Cortex of kidney (tissue), 1 donor: ENCODE measurements at places on chromosomes 4 and X.

DNA sequence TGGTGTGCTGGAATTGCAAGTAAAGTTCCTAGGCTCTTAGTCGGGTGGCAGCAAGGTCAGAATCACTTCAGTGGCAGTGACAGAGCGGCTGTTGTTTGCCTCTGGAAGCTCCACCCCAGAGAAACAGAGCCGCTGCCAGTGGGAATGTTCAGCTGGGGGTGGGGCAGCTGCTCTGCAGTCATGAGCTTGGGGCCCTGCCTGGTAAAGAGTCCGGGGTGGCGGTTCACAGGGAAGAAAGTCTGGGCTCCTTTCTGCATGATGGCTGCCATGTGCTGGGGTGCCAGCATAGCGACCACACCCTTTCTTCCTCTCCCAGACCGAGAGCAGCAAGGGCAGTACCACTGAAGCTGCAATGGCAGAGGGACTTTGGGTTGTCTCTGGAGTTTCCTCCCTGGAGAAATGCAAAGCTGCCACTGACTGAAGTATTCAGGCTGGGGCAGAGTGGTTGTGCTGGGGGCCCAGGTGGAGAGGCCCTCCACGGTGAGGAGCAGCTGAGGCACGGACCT is 108.8 kb upstream of the CENPE start:
- DNase-seq, result no peak

GRCh38 chr4:123939621-123940020 is 543.0 kb downstream of the SPRY1 start:
- no peak for DNase-seq

DNA sequence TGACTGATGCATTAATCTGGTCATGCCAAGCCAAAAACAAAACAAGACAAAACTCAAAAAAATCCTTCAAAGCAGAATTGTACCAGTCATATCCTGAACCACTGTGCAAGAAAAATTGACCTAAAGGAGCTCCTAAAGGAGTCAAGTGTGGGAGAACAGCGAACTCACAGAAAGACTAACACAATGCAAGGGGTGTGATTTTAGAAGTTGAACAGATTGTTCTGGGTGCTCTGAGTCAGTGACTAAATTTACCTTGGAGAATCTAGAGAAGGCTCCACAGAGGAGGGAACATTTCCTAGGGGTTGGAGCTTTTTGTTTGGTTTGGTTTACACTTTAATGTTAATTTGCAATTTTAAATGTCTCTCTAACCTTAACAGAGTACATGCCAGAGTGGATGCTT is 48.9 kb upstream of the PHF8 start:
- no peak for DNase-seq

DNA sequence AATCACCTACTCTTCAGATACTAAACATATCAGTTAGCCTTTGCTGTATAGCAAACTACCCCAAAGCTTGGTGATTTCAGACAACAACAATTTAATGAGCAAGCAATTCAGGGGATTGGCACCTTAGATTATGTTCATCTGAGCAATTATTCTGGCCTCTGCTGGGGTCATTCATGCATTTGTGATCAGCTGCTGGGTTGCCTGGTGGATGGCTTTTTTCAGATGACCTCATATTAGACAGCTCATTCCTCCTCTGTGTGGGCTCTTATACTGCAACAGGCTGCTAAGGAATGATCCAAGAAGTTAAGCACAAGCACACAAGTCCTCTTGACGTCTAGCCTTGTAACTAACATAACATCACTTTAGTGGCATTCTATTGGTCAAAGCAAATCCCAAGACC is 153.0 kb upstream of the PPP1R2C start:
- DNase-seq, result no peak

GRCh38 chr4:48226199-48226598 is 43.4 kb downstream of the TEC start:
- no peak for DNase-seq

DNA sequence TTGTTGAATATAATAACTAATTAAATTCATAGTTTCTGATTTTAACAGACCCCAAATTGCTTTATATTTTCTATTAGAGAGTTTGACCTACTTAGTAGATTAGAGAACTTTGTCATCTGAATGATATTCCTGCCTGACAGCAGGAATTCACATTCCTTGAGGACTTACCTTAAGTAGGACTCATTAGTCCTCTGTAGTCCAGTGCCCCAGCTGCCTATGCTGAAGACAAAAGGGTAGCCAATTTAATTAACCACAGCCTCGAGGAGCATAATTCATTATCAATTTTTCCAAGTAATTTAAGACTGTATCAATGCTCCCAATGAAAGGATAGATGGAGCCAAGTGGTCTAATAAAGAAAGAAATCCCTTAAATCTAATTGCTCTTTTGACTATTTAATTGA is 1405.0 kb upstream of the IGFBP7 start:
- DNase-seq, result no peak

- no peak for DNase-seq
These were observed 552.3 kb downstream of the PCDH7 start for GRCh38 chr4:31272331-31273061.

DNA sequence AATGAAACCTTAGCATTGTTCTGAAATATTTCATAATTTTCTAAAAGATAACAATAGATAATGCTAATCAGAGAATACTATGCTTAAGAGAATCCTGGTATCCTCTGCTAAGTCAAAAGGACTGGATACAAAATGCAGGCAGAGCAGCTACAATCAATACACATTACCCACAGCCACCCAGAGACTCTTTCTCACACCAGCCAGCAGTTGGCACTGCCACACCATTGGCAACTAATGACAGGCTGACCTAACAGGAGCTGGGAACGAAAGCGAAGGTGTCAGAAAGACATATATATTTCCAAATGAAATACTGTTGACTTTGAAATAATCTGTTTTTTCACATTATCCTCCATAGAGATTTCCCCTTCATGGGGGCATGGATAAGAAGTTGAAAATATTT is 122.6 kb upstream of the PLAC1 start:
- DNase-seq, result no peak

DNA sequence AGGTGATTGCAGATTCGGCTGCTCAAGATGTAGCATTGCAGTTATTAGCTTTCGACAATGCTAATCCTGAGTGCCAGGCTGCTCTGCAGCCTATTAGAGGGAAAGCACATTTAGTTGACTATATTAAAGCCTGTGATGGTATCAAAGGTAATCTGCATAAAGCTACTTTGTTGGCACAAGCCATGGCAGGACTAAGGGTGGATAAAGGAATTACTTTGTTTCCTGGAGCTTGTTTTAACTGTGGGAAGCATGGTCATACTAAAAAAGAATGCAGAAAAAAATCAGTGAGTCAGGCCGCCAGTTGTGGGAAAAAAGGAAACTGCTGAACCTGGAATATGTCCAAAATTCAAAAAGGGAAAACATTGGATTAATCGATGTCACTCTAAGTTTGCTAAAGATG is 154.9 kb upstream of the TECRL start:
- DNase-seq, result no peak
